ENCODE measurements at places on chromosomes 16 and 17.

- DNase-seq = no peak
Measured at GRCh38 chr17:71413935-71414334, 706.9 kb upstream of the SOX9 start.

- no peak for DNase-seq
Measured at GRCh38 chr16:29315046-29315445, 91.5 kb downstream of the NPIPB11 start.

DNA sequence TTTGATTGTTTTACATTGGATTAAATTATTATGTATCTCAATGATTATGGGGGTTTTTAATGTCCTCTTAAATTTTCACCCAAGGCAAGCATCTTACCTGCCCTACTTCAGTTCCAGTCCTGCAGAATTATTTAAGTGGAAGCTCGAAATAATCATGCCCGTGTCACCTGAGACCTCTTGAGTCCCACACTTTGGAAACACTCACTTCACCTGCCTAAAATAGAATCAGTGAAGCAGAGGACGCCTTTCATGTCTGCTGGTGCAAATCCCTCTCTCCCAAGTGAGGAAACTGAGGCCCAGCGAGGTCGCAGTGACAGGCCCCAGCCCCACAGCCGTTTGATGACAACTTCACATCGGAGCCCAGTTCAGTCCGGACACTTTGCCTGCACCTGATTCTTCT, 284.6 kb downstream of the C16orf95 start:
- no peak for DNase-seq

DNA sequence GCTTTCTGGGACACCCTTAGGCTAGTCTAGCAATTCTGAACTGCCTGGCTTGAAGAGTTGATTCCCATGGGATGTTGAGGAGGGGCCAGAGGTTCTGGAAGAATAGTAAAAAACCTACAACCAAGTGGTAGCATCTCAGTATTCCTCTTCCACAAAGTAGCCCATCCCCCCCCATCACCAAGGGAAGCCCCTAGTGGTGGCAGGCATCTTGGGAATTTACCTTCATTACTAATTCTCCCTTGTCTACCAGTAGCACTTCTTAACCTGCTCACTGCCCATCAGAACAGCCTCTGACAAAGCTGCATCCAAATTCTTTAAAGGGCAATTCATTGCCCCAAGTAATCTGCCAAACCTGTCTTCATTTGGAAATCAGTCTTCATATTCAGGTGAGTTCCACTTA, 12.8 kb upstream of the RAB11FIP4 start:
- DNase-seq = no peak

- no peak for DNase-seq
Measured at GRCh38 chr17:27651411-27652345, 20.7 kb downstream of the LGALS9 start.

GRCh38 chr16:30032083-30032819, 1.2 kb upstream of the TLCD3B start:
- DNase-seq = peak; percentile 64

GRCh38 chr17:58560511-58560910, 46.1 kb upstream of the MTMR4 start:
- DNase-seq = no peak
